Breast epithelium (tissue), 4 donors: ENCODE measurements at places on chromosomes 12 and 14. TPM values are rescaled to one million over a fixed set of nuclear protein-coding genes. Genes with fewer than 3 reads are reported as not detected.

GPR68 gene
- 0.59 TPM for total RNA-seq

MYH7 gene
- not detected for total RNA-seq

TAPBPL gene
- 16.5 TPM for total RNA-seq

GARIN6 gene
- total RNA-seq, result not detected

DICER1 gene
- total RNA-seq, result 126 TPM

MANSC4 gene
- not detected for total RNA-seq

GLT8D2 gene
- 8.6 TPM for total RNA-seq

OASL gene
- 1.0 TPM for total RNA-seq

AMN gene
- total RNA-seq, result 0.16 TPM

TPH2 gene
- total RNA-seq, result not detected

PELI2 gene
- total RNA-seq, result 24.1 TPM

NUBPL gene
- total RNA-seq, result 12.5 TPM

MMP14 gene
- total RNA-seq, result 361 TPM

SVOP gene
- not detected for total RNA-seq

ZDHHC22 gene
- total RNA-seq, result not detected

PTHLH gene
- 2.9 TPM for total RNA-seq

RPGRIP1 gene
- total RNA-seq, result 10.4 TPM

P2RX7 gene
- 3.9 TPM for total RNA-seq

DCAF5 gene
- 43.3 TPM for total RNA-seq

NFE2 gene
- total RNA-seq, result 0.48 TPM

CD69 gene
- total RNA-seq, result 21.4 TPM

ADAMTS20 gene
- not detected for total RNA-seq

CLEC14A gene
- total RNA-seq, result 24.8 TPM

PIK3C2G gene
- total RNA-seq, result 164 TPM

ASIC1 gene
- 0.88 TPM for total RNA-seq

OAS1 gene
- total RNA-seq, result 21.4 TPM

BTBD6 gene
- 37.0 TPM for total RNA-seq

KLRC1 gene
- 8.3 TPM for total RNA-seq

MGP gene
- total RNA-seq, result 1,381 TPM

B3GNT4 gene
- 1.6 TPM for total RNA-seq

FRS2 gene
- 125 TPM for total RNA-seq

DHRS4L2 gene
- total RNA-seq, result 16.8 TPM

PTGR2 gene
- total RNA-seq, result 12.3 TPM

TAC3 gene
- total RNA-seq, result not detected

CLBA1 gene
- total RNA-seq, result 4.5 TPM

SOX5 gene
- 11.7 TPM for total RNA-seq

ESPL1 gene
- 1.3 TPM for total RNA-seq

RND1 gene
- total RNA-seq, result 5.4 TPM

PLEKHH1 gene
- total RNA-seq, result 2.9 TPM

FLVCR2 gene
- 15.4 TPM for total RNA-seq

PLEKHG3 gene
- total RNA-seq, result 31.5 TPM

PGF gene
- total RNA-seq, result 8.2 TPM

EPYC gene
- not detected for total RNA-seq

KLRK1 gene
- total RNA-seq, result 7.0 TPM

TAS2R13 gene
- 5.9 TPM for total RNA-seq

HOXC4 gene
- 1.9 TPM for total RNA-seq

TMEM30B gene
- total RNA-seq, result 36.7 TPM

RNASE1 gene
- 1,186 TPM for total RNA-seq

ABCC9 gene
- 52.0 TPM for total RNA-seq
